ENCODE measurements at places on chromosomes 12 and 14.

DNA sequence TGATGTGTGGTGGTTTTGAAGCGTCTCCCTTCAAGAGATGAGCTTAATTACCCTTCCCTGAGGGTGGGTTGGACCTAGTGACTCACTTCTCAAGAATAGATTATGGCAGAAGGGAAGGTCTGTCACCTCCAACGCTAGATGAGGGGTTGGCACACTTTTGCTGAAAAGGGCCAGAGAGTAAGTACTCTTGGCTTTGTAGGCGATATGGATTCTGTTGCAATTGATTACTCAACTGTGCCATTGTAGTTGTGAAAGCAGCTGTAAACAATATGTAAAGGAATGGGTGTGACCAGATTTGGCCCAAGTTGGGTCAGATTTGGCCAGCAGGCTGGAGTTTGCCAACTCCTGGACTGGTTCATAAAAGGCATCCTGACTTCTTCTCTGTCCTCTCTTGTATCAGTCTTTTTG is 53.3 kb downstream of the SMIM41 start:
- no peak for DNase-seq

DNA sequence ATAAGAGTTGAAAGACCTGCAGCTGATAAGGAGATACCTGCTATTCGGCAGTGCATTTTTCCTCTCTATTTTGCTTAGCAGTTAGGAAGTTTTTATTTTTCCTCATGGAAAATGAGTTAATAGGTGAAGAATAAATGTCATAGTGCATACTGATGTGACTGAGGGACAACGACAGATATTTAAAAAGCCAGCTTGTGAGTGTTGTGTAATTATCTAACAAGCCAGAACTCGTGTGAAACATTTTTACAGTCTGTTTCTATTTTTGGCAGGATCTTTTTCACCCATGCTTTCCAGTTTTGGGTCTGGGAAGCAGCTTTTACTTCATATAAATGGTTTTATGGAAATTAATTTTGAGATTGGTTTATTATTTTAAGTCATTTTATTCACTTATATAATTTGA is 2.9 kb downstream of the FBXO34 start:
- peak; percentile 3 for DNase-seq

DNA sequence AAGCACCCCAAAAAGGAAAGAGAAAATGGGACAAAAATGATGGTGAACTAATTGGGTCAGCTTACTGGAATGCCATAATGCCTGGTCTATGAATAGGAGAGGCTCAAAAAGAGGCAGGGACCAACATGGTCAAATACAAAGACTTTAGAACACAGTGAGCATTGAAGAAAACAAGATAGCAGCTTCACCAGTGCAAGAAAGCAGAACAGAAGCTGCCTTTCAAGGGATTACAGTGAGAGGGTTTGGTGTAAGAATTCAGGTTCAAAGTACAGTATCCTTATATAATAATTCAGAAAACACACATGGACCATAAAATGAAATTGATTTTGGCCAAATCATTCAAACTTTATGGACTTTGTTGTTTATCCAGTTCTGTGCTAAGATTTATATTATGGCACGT is 162.1 kb downstream of the NAV3 start:
- no peak for DNase-seq

GRCh38 chr14:101588990-101589389 is 27.7 kb downstream of the DIO3 start:
- no peak for DNase-seq

GRCh38 chr12:116856729-116857128 is 24.5 kb downstream of the HRK start:
- DNase-seq = no peak

DNA sequence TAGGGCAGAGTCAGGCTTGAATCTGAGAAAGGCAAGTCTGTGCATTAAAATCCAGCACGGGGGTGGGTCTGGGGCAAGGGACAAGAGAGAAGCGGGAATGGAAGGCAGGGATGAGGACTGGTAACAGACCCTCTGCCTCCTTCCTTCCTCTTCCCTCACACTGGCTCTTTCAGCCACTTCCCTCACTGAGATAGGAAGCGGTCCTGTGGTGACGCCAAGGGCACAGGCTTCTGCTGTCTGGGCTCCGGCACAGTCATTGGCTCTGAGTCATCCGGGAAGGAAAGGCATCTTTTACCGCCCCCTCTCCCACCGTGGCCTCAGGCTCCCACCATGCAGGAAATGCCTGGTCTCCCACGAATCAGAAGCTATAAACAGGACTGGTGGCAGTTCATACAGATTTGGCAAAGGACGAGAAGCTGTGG is 70.2 kb downstream of the ETV6 start:
- no peak for DNase-seq

GRCh38 chr12:118035190-118036041 is 18.9 kb downstream of the RFC5 start:
- DNase-seq = peak; percentile 46

DNA sequence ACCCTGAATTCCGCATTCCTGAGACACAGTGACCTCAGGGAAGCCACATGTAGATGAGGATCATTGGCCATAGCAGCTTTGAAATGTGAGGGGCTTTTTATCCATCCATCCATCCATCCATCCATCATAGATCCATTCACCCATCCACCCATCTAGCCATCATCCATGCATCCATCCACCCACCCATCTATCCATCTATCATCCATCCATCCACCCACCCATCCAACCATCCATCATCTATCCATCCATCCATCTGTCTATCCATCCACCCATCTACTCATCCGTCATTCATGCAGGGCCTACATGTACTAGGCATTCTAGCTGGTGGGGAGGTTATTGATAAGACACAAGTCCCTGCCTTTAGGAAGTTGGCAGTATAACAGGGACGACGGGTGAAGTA is 27.9 kb upstream of the CEBPE start:
- DNase-seq = no peak

GRCh38 chr14:88170333-88170732 is 152.7 kb downstream of the KCNK10 start:
- no peak for DNase-seq

GRCh38 chr12:54296393-54297099 is 4.3 kb downstream of the NFE2 start:
- no peak for DNase-seq

GRCh38 chr12:78331753-78332152 is 501.1 kb downstream of the NAV3 start:
- DNase-seq = peak; percentile 45

DNA sequence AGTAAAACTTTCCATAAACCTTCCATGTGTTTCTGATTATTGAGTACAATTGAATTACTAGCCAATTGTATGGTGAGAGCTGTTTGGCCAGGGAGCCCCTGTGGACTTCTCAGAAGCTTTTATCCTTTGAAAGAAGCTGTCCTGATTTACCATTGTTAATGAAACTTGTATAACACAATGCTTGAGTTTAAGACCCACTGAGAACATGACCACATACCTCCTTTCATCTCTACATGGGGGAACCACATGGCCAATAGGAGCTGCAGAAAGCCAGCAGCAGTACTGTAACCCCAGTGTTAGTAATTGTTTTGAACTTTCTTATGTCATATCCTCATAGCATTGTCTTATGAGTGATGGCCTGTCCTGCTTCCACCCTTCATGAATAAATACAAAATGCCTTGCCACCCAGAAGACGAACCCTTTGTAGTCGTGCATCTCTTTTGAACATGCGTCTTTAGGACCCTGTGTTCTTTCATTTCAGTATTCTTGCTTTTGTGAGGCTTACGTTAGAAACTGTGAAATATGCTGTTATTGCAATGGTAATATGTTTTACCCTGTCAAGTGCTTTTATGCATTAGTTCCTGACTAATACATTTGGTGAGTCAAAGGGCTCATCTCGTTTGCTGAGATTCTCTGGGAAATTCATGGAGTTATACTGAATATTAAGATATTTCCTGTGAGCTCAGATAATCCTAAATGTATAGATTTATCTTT is 815.7 kb downstream of the NRXN3 start:
- no peak for DNase-seq

GRCh38 chr12:45727980-45728629 is 1.4 kb upstream of the ARID2 start:
- peak; percentile 78 for DNase-seq

DNA sequence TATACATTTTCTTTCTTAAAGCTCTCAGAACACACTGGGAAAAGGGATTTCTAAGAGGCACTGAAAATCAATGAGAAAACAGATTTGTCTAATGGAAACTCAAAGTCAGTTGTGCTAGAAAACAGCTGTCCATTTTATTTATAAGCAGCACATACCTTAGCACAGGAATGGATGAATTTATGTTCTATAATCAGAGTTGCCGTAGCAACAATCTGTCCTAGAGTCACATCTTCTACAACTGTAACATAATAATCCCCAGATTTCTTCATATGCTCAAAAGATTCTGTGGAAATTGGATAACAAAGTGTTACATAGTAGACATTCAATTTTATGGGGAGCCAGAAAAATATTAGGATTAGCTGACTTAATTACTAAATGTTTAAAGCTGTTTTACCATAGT is 9.8 kb downstream of the GNPNAT1 start:
- no peak for DNase-seq

GRCh38 chr12:5430641-5431603 is 986 bp upstream of the NTF3 start:
- no peak for DNase-seq

DNA sequence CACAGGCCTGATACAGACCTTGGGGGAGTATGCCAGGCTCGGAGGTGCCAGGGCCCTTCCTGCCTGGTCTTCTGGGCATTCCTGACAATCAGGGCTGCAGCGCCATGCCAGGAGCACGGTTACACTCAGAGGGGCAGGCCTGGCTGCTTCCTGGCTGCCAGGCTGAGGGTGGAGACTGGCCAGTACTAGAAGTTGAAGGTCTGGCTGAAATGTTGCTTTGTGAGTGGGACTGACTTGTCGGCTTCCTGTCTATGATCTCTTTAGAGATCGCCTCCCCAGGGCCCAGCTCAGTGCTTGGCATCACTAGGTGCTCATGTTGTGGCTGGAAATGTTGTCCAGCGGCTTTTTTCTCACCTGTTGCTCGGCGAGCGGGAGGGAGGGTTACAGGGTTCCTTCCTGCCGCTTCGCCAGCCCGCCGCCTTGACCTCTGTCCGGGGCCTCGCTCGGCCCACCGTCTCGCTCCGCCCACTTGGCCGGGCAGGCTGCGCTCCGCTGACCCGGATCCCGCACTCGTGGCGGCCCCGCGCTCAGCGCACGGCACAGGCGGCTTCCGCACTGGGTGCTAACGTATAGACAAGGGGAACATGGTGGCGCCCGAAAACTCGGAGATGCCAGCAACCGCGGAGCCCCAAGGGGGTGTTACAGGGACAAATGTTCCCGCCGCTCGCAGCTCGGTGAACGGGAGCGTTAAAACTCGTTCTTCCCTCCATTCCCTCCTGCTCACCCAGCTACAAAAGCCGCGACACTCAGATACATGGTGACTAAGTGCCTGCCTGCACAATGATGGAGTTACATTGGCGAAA is 32.6 kb downstream of the PAPLN start:
- peak; percentile 41 for DNase-seq

GRCh38 chr12:111056618-111057521 is 136.5 kb upstream of the MYL2 start:
- DNase-seq = no peak

- DNase-seq = no peak
Observed at GRCh38 chr14:72763892-72764291, 130.0 kb downstream of the DPF3 start.

GRCh38 chr12:123998344-123998990 is 25.5 kb downstream of the ZNF664 start:
- DNase-seq = no peak

DNA sequence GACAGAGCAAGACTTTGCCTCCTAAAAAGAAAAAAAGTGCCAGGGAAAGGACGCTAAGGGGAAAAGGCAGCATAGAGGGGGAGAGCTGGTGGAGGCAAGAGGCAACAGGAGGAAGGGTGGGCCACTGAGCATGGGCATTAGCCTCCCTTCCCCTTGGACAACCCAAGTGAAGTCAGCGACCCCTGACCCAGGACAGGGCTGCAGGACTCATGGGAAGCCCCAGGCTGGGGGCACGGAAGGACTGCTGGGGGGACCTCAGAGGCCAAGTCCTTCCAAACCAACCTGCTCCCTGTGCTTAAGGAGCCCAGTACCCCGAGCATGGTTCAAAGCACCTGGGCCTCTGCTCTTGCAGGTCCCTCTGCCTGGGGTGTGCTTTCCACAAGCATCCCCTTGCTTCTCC is 27.5 kb downstream of the CMKLR1 start:
- DNase-seq = no peak

- DNase-seq = no peak
Observed at GRCh38 chr14:51087031-51087441, 7.9 kb downstream of the TRIM9 start.

- DNase-seq = no peak
Observed at GRCh38 chr14:101810897-101811621, 49.5 kb downstream of the PPP2R5C start.

- no peak for DNase-seq
Observed at GRCh38 chr12:8065991-8066594, at the start of gene C3AR1. TSS of gene C3AR1 (minus strand) at chr12:8066359. CDS start at chr12:8060185, 6,174 bp downstream.

- no peak for DNase-seq
Observed at GRCh38 chr14:59273737-59274136, 85.3 kb downstream of the DAAM1 start.
